ENCODE measurements at places on chromosomes 5 and 9.

DNA sequence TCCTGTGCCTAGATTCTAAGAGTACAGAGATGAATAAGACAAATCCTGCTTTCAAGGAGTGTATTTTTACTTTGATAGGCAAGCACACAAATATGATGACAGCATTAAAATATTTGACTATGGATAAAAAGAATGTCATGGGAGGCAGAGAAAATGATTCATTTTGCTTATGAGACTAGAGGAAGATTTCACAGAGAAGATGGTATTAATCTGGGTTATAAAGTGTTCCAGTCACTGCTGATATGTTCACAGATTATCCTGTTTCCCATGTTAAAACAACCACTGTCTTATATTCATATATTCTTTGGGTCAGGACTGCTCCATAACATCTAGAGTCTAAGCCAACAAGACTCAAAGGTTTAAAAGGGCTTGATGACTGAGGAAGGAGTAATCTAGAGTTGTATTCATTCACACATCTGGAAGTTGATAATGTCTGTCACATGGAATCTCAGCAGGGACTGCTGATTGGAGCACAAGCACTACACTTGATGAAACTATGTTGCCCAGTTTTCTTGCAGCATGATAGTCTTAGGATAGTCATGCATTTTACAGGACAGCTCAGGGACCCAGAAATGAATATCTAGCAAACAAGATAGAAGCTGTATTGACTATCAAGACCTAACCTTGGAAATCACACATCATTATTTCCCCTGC is 79.3 kb downstream of the STARD4 start:
- no peak for DNase-seq

- DNase-seq = no peak
Measured at GRCh38 chr9:94908583-94909249, 182.2 kb downstream of the AOPEP start.

DNA sequence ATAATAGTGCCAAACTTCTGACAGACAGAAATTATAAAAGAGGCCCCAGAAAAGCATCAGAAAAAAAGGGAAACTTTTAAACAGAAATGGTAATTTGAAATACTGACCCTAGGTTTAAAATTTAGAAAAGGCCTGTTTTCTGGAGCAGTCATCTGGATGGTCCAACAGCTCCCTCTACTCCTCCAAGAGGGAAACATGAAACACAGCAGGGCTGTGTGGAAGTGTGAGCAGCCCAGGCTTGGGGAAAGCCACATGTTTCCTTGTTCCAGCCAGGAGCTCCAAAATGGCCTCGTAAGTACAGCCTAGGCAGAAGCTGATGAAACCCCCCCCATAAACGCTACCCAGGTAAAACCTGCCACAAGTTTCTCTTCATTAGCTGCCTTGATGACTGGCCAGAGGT is 499.3 kb upstream of the ADAMTS16 start:
- DNase-seq = no peak

GRCh38 chr5:30149526-30149925 is 1044.0 kb upstream of the CDH6 start:
- no peak for DNase-seq

GRCh38 chr5:130032807-130033206 is 128.5 kb downstream of the CHSY3 start:
- DNase-seq = no peak

DNA sequence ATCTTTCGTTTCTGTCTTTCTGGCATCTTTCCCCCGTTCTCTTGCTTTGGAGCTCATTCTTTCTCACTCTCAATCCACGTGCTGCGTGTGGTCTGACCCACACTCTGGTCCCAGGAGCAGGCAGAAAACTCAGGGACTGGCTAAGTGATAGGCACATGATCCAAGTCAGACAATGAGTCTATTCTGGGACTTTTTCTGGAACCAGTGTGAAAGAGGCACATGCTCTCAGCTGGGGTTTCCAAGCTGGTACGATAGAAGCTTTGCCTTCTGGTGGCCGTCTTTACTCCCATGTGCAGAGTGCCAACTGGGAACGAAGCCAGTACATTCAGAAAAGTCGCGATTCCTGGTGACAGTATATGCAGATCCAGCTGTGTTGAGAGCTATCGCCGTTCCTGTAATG is 94.4 kb downstream of the PDZD2 start:
- no peak for DNase-seq

- DNase-seq = no peak
Measured at GRCh38 chr9:99154356-99154755, 49.4 kb downstream of the TGFBR1 start.

GRCh38 chr9:38200431-38200830 is 131.4 kb upstream of the SHB start:
- no peak for DNase-seq

DNA sequence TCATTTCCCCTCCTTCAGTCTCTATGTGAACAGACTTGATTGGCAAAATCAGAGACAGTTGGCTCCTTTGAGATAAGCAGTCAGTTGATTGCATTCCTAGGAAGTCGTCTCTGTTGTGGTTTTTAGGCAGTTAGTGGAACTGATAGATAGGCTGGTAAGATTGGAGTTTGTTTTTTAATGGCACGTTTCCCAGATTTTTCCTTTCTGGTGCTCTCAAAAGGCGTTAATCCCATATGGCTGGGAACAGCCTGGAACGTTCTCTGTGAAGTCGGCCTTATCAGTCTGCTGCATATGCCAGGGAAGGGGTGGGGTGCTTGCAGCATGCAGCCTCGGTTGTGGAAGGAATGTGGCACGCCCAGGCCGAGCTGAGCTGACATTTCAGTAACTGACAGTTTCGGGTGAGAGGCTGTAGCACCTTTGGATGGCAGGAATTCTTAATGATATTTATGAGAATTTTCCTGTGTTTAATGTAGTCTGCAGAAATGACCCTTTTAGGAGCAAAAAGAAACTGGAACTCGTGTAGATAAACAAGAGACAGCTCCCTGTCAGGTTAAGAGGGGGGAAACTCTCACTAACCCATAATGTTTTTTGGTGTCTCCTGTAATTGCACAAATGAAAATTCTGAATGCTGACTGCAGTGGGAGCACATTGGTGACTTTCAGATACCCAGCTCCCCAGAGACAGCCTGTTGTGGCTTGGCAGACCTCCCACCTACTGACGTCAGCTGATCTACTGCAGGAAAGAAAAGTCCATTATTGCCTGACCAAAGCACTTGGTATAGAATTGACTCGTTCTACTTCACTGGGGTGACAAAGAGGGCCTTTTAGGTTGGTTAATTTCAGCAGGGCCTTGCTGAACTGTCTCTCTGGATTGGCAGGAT is 6.3 kb downstream of the SPTAN1 start:
- DNase-seq = peak; percentile 41

DNA sequence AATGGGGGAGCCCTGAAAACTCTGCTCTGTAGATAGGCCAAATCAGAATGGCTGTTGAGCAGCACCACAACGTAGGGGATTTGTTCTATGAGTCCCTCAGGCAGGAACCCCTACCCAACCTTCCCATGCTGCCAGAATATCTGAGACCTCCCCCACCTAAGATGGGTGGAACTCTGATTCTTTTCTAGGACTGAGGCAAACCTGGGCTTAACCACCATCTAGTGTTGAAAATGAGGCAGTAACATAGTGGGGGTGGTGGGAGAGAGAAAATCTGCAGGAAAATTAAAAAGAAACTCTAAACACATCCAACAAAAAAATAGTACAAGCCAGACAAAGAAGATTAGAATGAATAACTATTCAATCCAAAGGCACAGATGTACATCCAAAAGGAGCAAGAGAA is 228.4 kb downstream of the ATPSCKMT start:
- DNase-seq = no peak

- no peak for DNase-seq
Measured at GRCh38 chr9:134263596-134263995, 62.7 kb upstream of the RXRA start.
